Cardiac fibroblast (primary cell): ENCODE measurements at places on chromosomes 13 and 19.

- no peak for DNase-seq
These were observed 3.8 kb downstream of the ZNF784 start for GRCh38 chr19:55620410-55621204.

- no peak for DNase-seq
These were observed 14.6 kb downstream of the CEACAM3 start for GRCh38 chr19:41811036-41811435.

DNA sequence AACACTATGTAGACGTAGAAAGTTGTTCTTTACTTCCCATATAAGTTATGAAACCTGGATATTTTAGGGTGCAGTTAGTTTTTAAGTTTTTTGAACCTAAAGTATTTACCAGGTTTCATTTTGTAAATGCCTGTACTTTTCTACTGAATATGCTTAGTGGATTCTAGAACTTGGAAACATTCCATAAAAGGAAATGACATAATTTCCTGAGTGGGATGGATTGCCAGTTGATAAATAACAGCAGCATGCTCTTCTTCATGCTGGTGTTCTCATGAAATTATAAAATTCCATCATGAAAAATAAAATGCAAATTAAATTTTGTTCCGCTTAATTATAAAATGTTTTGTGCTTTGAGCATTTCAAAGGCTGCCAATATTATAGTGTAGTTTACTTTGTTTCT is 362.2 kb upstream of the PCDH20 start:
- DNase-seq = peak; percentile 18

GRCh38 chr19:11293433-11294389 is 2.2 kb upstream of the TSPAN16 start:
- peak; percentile 97 for DNase-seq

- DNase-seq = no peak
These were observed 32.5 kb downstream of the ZC3H4 start for GRCh38 chr19:47081095-47081494.

- no peak for DNase-seq
These were observed 28.4 kb downstream of the CSNK1G2 start for GRCh38 chr19:1969176-1970002.

GRCh38 chr13:31925079-31925478 is 106.5 kb upstream of the FRY start:
- DNase-seq = no peak

GRCh38 chr13:100089465-100090032 is 656 bp downstream of the PCCA start:
- DNase-seq = peak; percentile 38

DNA sequence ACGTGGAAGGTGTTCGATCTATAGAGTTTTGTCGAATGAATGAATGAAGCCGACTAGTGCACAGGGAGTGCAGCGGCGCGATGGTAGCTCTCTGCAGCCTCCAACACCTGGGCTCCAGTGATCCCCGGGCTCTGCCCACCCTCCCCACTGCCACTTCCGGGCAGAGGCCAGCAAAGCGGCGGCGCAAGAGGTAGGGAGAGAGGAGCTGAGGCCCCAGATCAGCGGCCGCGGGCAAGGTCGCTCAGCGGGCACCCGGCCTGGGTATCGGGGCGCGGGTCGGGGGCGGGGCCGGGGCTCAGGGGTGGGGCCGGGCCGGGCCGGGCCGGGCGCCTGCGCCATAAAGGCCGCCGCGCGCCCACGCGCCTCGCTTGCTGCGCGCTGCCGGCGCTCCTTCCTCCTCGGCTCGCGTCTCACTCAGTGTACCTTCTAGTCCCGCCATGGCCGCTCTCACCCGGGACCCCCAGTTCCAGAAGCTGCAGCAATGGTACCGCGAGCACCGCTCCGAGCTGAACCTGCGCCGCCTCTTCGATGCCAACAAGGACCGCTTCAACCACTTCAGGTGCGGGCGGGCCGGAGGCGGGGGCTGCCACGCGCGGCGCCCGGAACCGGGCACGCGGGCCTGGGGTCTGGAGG is at the start of gene GPI:
GPI (plus strand) TSS at position 367 of the 633 bp plus-strand sequence; CDS start at position 438, 71 bp downstream.
- peak; percentile 51 for DNase-seq

GRCh38 chr13:84737661-84738060 is 855.4 kb upstream of the SLITRK1 start:
- no peak for DNase-seq

- DNase-seq = no peak
These were observed 17.5 kb upstream of the ASPDH start for GRCh38 chr19:50531171-50531612.

GRCh38 chr13:25692099-25692498 is 320.3 kb downstream of the ATP8A2 start:
- no peak for DNase-seq

- DNase-seq = peak; percentile 21
These were observed at the start of gene MAB21L1 for GRCh38 chr13:35475960-35476943. Gene MAB21L1 (minus strand): TSS chr13:35476689. CDS start chr13:35476138, 551 bp downstream.

- DNase-seq = peak; percentile 53
These were observed 1.2 kb upstream of the DCT start for GRCh38 chr13:94480672-94481145.

GRCh38 chr13:102703726-102704035 is 8.8 kb upstream of the METTL21C start:
- no peak for DNase-seq

GRCh38 chr13:33249066-33249465 is 36.5 kb downstream of the STARD13 start:
- DNase-seq = no peak

GRCh38 chr13:75993823-75994222 is 357.7 kb downstream of the LMO7 start:
- no peak for DNase-seq

- DNase-seq = no peak
These were observed 11.8 kb downstream of the PPP1R37 start for GRCh38 chr19:45104658-45105349.

DNA sequence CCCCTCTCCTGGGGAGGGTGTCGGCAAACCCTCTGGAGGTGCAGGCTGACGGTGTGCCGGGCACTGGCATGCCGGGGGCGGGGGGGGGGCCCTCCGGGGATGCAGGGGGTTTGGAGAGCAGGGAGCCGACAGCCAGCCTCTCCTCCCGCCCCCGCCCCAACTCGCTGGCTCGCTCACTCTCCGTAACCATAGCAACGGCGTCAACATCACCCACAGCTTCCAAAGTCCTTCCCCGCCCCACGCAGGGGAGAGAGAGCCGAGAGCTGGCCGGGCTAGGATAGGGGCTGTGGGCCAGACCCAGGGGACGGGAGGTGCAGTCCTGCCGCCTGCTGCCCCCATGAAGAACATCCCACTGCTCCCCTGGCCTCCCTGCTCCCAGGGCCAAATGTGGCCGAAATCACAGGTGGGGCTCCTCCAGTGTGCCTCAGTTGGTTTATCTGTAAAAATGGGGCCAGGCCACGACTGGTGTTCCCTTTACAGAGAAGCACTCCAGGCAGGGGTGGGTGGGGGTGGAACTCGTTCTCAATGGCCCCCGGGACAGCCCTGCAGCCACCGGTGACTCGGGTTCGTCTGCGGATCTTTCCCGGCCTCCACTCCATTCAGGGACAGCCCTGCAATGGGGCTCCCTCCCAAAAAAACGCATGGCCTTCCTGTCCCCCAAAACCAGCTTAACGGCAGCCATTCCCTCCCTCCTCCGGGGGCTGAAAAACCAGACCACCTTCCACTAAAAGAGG is 3.2 kb downstream of the KLF16 start:
- DNase-seq = peak; percentile 78

- no peak for DNase-seq
These were observed 7.8 kb upstream of the DGKH start for GRCh38 chr13:42040730-42041010.

- DNase-seq = peak; percentile 67
These were observed 441.5 kb upstream of the KLF12 start for GRCh38 chr13:74575729-74576125.

GRCh38 chr19:47461876-47462275 is 9.8 kb downstream of the SLC8A2 start:
- DNase-seq = no peak

GRCh38 chr13:43573361-43573740 is 213.4 kb downstream of the ENOX1 start:
- peak; percentile 46 for DNase-seq

DNA sequence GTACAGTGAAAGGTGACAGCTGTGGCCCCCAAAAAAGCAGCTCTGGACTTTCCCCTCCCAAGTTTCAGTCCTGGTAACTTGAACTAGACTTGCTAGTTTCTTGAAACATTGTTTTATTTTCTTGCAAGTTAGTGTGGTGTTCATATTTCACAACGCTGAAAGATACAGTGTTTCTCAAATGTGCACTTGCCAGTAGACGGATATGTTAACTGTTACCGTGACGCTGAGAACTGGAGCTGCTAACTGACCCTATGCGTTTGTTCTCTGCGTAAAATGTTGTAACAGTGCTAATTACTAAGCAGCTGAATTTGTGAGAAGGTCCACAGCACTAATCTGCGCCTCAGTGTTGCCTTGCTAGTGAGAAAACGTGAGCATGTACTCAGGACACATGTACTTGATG is 79.6 kb downstream of the GGACT start:
- no peak for DNase-seq

- DNase-seq = peak; percentile 46
These were observed 42.5 kb upstream of the SCEL start for GRCh38 chr13:77492982-77493381.

DNA sequence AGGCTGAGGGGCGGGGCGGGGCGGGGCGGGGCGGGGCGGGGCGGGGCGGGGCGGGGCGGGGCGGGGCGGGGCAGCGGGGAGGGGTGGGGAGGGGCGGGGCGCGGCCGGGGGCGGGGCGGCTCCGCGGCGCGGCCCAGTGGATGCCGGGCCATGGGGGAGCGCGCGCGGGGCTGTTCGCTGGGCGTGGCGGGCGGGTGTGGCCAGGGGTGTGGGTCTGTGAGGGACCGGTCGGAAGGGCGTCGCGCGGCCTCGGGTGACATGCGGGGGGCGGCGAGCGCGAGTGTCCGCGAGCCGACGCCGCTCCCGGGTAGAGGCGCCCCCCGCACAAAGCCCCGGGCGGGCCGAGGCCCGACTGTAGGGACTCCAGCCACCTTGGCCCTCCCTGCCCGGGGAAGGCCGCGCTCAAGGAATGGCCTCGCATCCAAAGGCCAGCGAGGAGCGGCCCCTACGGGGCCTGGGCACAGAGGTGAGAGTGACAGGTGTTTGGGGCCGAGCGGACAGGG is at the start of gene ZFP28:
ZFP28 (plus strand) TSS at position 188 of the 503 bp plus-strand sequence; CDS start at position 259, 71 bp downstream.
- no peak for DNase-seq

DNA sequence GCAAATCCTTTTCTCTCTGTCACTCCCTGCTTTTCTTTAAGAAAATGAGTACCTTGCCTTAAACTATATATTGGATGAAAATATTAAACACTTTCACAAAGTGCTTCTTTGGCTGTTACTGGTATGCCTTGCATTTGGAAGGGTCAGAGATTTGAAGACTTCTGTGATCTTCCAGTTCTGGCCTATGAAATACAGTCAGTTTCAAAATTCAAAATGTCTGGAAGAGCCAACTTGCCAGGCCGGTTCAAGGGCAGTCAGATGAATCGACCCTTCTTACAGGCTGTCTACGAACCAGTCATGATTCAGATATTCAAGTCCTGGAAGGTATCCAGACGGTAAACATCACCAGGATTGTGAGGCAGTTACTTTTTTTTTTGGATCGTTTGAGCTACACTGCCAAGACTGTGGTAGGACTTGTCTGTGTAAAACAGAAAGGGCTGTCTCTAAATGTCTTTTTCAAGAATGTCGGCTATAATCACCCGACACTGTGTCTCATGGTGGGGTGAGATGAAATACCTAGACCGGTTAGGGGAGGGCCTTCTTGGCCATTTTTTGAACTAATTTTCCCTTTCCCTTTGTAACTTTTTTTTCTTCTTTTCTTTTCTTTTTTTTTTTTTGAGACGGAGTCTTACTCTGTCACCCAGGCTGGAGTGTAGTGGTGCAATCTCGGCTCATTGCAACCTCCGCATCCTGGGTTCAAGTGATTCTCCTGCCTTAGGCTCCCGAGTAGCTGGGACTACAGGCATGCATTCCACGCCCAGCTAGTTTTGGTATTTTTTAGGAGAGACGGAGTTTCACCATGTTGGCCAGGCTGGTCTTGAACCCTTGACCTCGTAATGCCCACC is 11.2 kb downstream of the ACTN4 start:
- peak; percentile 100 for DNase-seq

- no peak for DNase-seq
These were observed 6.5 kb upstream of the ERVV-1 start for GRCh38 chr19:53007200-53007599.

DNA sequence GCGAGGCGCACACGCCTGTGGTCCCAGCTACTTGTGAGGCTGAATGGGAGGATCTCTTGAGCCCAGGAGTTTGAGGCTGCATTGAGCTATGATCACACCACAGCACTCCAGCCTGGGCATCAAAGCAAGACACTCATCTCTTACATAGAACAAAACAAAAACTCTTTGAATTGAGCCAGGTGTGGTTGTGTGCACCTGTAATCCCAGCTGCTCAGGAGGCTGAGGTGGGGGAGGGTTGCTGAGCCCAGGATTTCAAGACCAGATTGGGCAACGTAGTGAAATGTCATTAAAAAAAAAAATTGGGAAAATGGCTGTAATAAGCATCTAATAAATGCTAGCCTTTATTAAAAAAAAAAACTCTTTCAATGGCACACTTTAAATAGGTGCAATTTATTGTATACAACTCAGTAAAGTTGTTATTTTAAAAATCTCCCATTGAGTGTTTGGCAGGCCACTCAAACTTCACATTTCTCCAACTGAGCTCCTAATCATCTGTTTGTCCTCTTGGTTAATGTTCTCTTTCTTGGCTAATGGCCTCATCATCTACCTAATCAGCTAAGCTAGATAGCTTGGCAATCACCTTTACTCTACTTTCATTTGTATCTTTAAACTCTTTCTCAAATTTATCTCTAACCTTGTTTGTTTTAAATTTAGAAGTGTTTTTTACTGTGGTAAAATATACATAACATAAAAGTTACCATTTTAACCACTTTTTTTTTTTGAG is 28.1 kb upstream of the HMGB1 start:
- DNase-seq = no peak

DNA sequence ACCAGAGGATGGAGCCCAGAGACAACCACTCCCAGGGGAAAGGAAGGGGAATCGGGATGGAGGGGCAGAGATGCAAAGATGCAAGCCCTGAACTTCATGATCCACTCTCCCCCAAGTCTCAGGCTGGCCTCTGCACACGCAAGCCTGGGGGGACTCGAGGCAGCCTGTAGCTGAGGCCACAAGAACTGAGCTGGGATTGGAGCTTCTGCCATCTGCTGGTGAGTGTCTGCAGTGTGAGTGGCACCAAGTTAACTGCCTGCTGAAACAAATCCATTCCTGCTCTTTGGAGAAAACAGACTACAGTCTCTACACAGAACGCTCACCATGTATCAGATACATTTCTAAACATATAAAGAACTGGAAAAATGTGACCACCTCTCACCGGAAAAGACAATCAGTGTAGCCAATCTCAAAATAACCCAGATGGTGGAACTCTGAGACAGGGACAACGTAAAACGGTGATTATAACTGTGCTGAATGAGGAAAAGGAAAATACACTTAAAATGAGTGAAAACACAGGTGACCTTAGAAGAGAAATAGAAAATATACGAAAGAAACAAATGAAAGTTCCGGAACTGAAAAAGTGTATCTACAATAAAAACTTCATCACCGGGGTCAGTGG is 62.1 kb downstream of the KLF2 start:
- peak; percentile 69 for DNase-seq

GRCh38 chr19:14072535-14073260 is at the start of gene MISP3:
Gene MISP3 (plus strand): TSS chr19:14072786. CDS start chr19:14073310, 524 bp downstream.
- peak; percentile 26 for DNase-seq

- no peak for DNase-seq
These were observed 4.6 kb downstream of the ZNF444 start for GRCh38 chr19:56145698-56146097.
